Progenitor cell of endocrine pancreas (in vitro differentiated cells): ENCODE measurements at places on chromosomes 5 and 9. TPM values are rescaled to one million over a fixed set of nuclear protein-coding genes. Genes with fewer than 3 reads are reported as not detected.

DNA sequence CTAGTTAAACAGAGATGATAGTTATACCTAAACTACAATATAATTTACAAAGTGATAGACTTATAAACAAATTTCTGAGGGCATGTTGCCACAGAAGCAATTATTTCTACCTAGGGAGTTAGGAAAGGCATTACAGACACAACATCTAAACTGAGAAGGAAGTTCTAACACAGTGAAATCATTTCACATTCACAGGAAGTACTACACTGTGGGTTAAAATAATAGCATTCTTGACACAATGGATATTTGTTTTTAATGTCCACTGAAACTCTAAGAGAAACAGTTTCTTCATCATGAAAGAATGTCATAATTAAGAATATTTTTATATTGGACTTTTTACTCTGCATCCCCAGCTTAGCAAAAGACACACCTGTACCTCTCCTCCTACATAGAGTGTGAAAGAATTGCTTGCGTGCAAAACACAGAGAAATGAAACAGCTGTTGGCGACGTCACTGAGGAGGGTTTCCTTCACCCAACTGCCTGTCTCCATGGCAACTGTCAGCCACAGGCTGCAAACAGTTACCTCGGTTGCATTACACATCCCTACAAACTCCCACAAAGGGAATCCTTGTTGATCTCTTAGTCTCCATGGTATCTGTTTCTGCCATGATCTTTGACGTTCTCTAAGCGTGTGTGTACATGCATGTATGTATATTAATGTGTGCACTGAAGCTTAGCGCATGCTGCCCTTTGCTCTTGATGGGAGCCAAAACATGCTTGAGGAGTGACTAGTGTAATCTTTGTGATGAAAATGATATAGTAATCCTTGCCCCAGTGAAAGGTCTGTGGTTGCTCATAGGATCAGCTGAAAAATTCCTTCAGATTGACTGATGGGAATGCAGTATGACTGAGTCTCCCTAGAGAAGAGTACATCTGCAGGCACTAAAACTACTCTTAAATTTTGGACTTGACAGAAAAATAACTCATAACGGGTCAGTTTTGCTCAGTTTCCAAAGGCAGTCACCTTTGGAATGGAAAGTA, 168.5 kb downstream of the ACTL7B start:
- no peak for DNase-seq

- no peak for DNase-seq
Measured at GRCh38 chr9:95494416-95495371, 22.1 kb downstream of the PTCH1 start.

DNA sequence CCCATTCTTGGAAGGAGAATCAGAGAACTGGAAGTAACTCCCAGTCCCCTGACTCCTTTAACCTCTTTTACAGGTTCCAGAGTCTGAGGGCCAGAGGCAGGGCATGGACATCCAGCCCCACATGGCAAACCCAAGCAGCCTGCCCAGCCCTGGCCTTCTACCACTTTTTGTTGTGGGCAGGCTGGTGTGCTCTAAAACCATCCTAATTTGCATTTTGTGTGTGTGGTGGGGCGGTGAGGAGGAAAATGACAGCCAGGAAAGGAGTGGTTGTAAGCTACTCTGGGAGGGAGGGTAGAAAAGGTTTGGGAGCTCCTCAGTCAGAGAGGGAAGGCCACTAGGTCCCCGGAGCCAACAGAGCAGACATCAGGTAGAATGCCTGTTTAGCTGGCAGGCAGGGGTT, 90.6 kb downstream of the PSD2 start:
- DNase-seq: no peak

The THBS4 gene
- total RNA-seq: 5.6 and 6.1 TPM in 2 replicates

The GPRIN1 gene
- 5.9 TPM in 2 replicates for total RNA-seq

The HMCN2 gene
- 0.26 and 0.31 TPM in 2 replicates for total RNA-seq
